ENCODE measurements at places on chromosomes 11 and 22.

- DNase-seq, result no peak
Measured at GRCh38 chr22:38137876-38138687, 27.6 kb upstream of the BAIAP2L2 start.

GRCh38 chr11:94583213-94583865 is 16.2 kb downstream of the PIWIL4 start:
- no peak for DNase-seq

DNA sequence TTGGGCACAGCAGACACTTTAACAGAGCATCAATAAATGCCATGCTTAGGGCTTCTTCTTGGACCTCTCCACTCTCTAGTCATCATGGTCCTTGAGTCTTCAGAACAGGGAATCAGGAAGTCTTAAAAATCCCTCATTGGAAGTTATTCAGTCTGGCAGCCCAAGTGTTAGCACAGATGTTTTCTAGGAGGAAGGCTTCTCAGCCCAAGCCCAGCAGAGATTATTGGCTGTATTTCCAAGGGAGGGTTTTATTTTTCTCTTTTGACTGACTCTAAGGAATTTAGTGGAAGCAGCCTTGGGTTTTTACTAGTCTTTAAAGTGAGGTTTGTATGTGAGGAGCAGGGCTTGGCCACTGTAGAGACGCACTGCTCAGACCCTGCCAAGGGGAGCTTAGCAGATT is 41.9 kb downstream of the CEP164 start:
- no peak for DNase-seq

DNA sequence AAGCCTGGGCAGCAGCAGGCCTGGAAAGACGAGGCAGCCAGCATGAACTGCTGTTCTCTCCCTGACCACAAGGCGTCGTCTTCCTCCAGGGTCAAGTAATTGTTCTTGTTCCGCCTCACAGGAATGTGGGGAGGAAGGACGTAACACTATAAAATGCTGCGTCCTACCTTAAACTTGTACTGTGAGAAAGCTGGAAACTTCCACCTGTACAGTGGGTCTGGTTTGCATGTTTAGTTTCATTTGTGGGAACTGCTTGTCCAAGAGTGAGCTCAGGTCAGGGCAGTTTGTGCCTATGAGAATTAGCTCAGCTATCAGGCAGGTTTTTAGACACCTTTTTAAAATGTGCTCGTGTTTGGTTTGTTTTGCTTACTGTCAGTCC is 55.2 kb downstream of the PANX1 start:
- peak; percentile 62 for DNase-seq

- peak; percentile 84 for DNase-seq
Measured at GRCh38 chr11:130448416-130449309, at the start of gene ADAMTS15. TSS of gene ADAMTS15 (plus strand) at chr11:130448645. CDS start at chr11:130448974, 329 bp downstream.

DNA sequence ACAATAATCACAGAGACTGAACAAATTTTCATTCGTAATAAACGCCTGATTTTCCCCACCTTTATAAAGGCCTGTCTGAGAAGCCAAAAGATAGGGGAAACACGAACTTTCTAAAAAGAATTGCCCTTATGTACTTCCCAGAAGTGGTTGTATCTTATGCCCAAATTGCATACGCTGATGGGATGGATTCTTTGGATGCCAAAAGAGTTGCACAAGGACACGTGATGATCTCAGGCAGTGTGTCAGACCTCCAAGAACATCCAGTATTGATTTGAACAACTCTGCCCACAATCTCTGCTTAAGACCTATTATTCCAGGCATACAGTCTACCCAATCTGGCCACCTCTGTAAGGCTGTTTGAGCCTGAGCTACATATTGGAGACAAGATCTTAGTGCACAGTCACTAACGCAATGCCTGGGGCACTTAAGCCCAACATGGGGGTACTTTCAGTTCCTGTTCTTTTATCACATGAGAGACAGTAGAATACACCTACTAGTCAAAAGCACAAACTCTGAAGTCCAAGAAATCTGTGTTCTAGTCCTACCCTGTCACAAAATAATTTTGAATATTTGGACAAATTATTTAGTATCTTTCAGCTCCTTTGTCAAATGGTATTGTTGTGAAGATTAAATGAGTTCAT is 38.9 kb downstream of the OR10A6 start:
- DNase-seq, result peak; percentile 85
